ENCODE measurements at places on chromosomes 5 and 9.

DNA sequence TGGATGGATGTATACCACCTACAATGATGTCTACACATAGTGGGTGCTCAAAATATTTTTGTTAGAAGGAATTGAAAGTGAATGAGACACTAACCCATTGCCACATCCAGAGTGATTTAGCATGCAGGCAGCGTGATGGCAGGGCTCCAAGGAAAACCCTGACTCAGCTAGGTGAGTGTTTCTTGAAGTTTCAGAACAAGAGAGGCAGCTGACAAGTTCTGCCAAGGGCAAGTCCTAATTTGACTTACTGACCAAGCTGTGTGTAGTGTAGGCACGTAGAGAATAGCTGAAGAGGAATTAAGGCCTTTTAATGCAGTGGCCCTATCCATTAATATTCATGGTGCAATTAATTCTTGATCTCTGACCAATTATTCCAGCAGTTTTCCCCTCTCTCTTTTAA is 107.8 kb upstream of the ATP10B start:
- no peak for DNase-seq

GRCh38 chr5:172133359-172134029 is 54.5 kb downstream of the STK10 start:
- DNase-seq = peak; percentile 75

- DNase-seq = no peak
Observed at GRCh38 chr5:25618821-25619220, 974.0 kb upstream of the CDH10 start.

GRCh38 chr9:32603914-32604852 is 31.2 kb upstream of the NDUFB6 start:
- DNase-seq = no peak

- DNase-seq = no peak
Observed at GRCh38 chr5:82901281-82901888, 175.8 kb downstream of the TMEM167A start.

- DNase-seq = no peak
Observed at GRCh38 chr5:157821822-157822622, 36.9 kb downstream of the CLINT1 start.

DNA sequence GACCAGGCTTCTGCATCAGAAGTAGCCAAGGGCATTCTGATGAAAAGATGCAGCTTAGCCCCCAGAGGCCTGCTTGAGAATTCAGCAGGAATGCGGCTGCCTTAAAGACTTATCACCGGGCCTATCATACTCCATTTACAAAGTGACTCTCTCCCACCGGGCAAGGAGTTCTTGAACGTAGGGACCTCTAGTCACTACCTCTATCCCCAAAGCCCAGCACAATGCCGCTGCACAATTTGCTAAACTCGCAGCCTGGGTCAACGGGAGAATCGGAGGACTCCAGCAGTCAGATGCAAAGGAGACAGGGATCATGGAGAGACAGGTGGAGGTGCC is 661 bp downstream of the PDCL start:
- DNase-seq = no peak

DNA sequence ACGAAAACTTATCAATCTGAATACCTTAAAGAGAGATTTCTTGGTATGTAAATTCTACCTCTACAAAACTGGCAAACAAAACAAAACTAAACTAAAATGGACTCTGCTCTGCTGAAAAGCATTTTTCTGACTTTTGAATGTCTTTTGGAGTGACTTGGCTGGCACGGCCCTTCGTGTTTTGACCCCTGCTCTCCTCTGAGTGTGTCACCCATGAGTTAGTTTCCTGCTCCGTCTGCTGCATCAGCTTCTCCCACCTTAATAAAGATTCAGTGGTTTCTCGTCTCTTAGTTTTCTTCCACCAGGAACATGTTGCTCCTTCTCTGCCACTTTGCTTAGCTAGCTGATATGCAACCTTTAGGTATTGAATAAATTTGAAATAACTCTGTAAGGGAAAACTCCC is 1084.0 kb upstream of the CDH18 start:
- no peak for DNase-seq

GRCh38 chr5:125695996-125696655 is 727.1 kb upstream of the GRAMD2B start:
- DNase-seq = no peak

- DNase-seq = no peak
Observed at GRCh38 chr5:173751266-173751600, 134.8 kb upstream of the BOD1 start.

- DNase-seq = no peak
Observed at GRCh38 chr5:53827211-53827651, 266.8 kb downstream of the NDUFS4 start.

DNA sequence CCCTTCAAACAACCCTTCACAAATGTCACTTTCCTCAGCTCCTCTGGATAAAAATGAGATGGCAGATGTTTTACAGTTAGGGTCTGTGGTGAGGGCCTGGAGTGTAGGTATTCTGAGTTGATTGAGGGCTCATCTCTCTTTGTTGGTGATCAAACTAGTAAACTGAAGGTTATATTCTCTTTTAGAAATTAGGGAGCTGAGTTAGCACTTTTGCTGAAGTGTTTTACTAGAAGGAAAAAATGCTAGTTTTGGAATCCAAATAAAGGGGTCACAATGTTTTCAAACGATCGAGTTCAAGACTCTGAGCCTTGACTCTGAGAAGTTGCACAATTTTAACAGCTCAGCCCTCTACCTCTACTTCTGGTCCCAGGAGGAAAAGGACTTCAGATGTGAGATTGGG is 23.4 kb downstream of the RHOBTB3 start:
- no peak for DNase-seq

- DNase-seq = no peak
Observed at GRCh38 chr5:89441965-89442364, 559.0 kb upstream of the MEF2C start.

DNA sequence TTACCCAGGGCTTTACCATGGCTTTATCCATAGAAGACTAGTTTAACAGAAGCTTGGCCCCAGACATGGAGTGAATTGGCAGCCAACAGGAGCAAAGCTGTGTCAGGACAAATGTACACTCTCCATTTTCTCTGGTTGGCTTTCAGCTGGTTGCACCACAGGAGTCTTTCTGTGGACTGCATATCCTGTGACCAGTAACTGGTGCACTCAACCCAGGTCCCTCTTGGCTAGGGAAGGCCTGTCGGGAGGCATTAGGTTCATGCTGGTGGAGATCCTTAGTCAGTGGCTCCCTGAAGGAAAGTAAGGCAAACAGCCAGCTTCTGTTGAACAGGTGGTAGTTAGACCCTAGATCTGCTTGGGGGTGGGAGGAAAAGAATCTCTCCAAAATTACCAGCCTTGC is 146.9 kb upstream of the TLX3 start:
- DNase-seq = no peak

- DNase-seq = no peak
Observed at GRCh38 chr5:101163088-101163487, 260.0 kb upstream of the ST8SIA4 start.

DNA sequence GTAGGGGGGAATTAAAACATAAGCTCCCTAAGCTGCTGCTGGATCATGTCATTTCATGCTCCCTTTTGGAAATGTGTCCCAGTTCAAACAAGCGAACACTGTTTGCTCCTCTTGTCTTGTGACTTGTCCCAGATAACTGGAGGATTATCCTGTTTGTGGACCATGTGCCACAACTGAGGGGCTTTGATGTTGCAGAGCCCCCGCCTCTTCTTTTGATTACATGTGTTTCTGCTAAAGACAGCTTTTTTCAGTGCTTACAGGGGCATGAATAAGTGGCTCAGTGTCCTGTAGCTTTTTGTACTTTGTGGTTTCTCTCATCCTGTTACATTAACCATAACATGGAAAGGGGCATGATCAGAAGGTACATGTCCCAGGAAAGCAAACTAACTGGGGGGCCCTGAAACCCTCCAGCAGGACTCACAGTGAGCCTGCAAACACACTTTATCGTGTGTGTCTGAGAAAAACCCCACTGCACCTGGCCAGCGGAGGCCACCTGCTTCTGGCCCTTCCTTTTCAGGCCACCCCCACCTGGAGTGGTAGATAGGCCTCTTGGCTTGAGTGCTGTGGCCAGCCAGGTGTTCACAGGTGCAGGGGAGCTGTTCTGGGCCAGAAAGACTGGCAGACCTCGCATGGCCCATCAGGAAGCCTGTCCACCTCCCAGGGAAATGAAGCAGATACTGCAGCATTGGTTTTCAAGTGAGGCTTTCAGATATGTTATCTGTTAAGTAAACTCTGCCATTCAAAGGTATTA is 285.6 kb downstream of the FANCC start:
- DNase-seq = no peak

DNA sequence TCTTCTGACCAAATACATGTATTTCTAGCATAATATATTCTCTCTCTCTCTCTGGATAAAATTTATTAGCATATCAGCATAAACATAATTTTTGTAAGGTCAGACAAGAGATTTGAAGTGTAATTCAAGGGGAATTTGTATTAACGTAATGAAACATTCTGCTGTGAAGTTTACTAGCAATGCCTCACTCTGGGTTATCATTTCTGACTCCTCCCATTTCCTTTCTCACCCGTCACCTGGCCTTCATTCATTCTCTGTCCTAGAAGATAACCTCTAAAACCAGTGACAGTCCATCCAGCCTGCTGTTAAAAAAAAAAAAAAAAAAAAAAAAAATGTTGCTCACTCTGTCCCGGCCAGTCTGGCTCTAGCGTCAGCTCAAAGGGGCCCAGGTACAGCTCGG is 27.1 kb downstream of the GRAMD2B start:
- no peak for DNase-seq

DNA sequence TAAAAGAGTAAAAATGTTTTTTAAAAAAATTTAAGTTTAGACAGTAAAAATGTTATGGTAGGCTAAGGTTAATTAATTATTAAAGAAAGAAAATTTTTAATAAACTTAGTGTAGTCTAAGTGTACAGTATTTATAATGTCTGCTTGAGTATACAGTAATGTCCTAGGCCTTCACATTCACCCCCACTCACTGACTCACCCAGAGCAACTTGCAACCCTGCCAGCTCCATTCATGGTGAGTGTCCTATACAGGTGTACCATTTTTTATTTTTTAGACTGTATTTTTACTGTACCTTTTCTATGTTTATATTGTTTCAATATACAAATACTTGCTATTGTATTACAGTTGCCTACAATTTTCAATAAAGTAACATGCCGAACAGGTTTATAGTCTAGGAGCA is 234.1 kb downstream of the AUH start:
- no peak for DNase-seq

DNA sequence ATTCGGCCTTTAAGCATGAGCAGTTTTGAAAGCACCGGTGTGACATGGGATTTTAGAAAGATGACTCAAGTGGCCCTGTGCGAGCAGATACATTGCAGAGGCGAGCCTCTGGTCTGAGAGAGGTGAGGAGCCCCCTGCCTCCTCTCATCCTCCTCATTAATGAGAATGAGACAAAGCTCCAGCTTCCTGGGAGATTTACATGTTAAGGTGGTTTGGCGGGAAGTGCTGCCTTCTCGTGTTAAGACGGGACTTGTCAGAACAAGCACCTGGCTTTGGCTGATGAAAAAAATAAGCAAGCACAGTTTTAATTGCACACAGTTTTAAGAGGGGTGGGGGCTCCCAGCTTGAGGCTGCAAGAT is 68.1 kb downstream of the ACTL7B start:
- DNase-seq = no peak

GRCh38 chr5:131196331-131196730 is 25.6 kb downstream of the LYRM7 start:
- DNase-seq = no peak

DNA sequence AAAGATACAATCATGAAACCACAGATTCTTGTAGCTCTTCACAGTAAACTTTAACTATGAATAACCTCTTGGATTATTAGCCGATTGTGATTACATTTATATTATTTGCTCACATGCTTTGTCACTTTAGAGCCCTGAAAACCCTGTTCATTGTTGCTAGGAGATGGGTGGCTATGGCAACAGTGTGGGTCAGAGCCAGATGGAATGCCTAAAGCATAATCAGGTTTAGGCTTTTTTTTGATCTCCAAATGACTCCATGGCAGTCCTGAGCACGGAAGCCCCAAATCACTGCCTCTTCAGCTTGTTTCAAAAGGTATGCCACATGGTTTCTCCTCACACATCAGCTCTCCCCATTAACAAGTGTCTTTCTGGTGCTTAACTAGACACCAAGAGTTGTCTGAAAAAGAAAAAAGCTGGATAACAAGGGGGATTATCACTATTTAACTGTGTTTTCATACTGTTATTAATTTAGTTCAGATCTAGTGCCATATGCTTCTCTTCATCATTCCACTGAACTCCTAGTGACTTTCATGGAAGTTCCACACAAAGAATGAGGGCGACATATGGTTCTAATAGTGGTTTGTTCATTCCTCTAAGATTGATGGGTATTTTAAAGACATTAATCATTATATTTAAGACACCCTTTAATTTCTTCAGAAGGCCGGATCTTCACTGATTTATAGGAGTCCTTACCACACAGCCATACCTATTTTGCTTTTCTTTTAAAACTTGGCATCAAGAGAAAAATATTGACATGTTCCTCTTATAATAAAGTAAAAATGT is 88.8 kb upstream of the PAM start:
- no peak for DNase-seq

DNA sequence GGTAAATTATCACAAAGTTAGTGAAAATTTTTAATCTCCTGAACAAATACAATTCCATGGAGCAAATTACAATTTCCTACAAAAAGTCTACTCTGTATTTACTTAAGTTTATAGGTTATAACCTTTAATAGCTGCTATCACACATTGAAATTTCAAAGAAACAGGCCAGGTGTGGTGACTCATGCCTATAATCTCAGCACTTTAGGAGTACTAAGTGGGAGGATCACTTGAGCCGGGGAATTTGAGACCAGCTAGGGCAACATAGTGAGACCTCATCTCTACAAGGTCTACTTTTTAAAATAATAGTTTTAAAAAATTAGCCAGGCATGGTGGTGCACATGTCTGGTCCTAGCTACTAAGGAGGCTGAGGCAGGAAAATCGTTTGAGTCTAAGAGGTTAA is 50.3 kb downstream of the HINT1 start:
- DNase-seq = no peak

GRCh38 chr9:125397736-125398135 is 136.1 kb downstream of the GAPVD1 start:
- no peak for DNase-seq

DNA sequence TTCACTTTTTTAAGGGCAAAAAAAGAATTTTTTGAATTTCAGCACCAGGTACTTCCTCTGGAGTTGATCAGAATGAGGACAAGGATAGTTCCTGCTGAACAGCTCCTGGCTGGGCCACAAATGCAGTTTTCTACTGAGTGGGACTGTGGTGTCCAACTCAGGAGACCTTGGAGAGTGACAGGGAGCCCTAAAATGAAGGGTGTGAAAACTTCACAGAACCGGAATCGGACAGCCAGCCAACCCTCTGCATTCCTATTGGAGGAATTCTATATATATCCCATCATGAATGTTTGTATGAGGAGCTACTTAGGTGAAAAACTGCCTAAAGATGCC is 40.6 kb downstream of the ANKH start:
- no peak for DNase-seq

GRCh38 chr5:81786991-81787390 is 36.1 kb upstream of the SSBP2 start:
- no peak for DNase-seq

GRCh38 chr5:172659570-172659908 is 18.5 kb downstream of the NEURL1B start:
- no peak for DNase-seq

- no peak for DNase-seq
Observed at GRCh38 chr5:39202597-39203274, 16.6 kb downstream of the FYB1 start.
